ENCODE measurements at places on chromosomes 2 and 18.

DNA sequence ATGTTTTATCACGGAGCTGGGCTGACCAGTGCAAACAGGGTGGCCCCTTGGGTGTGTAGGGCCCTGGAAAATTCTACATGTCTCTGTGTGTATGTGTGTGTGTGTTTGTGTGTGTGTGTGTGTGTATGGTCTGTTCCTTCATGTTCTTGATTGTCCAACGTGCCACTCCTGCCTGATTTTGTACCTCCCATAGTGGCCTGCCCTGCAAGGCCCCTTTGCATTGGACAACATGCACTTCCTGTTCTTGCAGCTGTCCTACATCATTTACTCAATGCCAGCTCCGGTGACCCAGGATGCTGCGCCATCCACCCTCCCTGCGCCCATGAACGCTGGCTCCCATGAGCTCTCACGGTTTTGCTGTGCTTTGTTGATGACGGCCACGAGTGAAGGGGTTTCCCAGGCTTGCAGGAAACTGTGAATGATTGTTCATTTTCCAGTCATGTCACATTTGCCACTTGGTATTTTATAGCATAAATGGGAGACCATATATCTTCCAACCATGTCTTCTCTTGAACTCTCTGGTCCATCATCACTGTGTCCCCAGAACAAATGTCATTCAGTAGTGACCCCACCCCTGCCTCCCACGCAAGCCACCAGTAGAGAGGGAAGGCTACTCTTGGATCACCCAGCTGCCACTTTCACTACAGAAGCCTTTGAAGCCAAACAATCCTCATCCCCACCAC lies 69.7 kb upstream of the NCK2 start:
- DNase-seq: no peak

- DNase-seq: no peak
These were observed 288.5 kb downstream of the NAPG start for GRCh38 chr18:10814336-10814735.

- no peak for DNase-seq
These were observed 5.1 kb downstream of the SERPINB2 start for GRCh38 chr18:63892566-63892965.

DNA sequence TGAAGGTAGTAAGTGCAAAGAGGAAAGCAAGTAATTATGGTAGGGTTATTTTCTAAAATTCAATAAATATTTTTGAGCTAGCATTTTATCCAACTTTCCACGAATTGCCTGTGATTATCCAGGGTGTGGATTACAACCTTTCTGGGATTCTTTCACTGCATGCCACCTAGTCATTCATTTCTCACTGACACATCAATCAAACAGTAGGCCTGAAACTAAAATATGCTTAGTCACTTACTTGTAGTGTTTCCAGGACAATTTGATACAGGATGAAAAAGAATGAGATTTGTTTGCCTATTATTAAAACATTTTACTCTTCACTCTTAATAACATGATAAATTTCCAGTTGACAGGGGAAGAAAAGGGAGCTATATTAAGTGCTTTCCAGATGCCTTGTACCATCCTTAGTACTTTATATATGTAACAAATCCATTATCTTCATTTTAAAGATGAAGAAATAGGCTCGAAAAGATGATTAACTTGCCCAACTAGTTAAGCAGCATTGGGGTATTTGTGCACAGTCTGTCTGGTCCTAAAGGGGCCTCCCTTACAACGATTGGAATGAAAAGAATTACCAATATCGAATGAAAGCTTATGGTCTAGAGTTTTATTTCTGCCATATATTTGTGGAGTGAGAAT lies 70.4 kb downstream of the KCTD1 start:
- no peak for DNase-seq

- DNase-seq: no peak
These were observed 16.2 kb downstream of the MSH6 start for GRCh38 chr2:47799031-47799609.

- DNase-seq: no peak
These were observed 122.7 kb downstream of the DNER start for GRCh38 chr2:229591611-229592010.
